NK-92 treated with Interleukin-12 subunit alpha and Interleukin-12 subunit beta, amount 100 ng/mL, for 24 hours (cell line): ENCODE measurements at places on chromosomes 1 and 21.

DNA sequence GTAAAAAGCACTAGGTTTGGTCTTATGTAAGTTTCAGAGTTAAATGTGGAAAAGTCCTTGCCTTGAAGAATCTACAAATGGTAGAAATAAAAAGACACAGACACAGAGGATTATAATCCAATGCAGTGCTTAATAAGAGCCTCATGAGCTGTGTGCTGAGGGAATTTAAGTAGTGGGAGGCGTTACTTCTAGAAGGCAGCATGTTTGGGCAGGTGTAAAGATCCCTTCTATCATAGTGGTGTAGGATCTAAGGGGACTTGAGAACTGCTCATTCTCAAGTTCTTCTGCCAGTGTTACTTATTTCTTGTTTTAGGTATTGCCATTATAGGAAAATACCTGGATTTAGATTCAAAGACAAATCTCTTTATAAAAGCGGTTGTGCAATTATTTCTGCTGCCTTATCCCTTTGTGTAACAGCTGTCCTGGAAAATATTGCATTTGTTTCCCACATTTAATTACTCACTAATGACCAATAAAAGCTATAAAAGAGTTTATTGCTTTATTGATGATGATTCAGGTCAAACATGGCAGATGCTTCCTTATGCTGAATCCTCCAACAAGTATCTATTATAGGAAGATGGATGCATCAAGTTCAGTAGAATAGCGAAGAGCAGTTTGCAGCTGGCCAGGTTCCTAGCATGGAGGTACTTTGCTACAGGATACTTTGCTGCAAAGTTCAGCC lies 132.5 kb upstream of the IVNS1ABP start:
- DNase-seq, result no peak

DNA sequence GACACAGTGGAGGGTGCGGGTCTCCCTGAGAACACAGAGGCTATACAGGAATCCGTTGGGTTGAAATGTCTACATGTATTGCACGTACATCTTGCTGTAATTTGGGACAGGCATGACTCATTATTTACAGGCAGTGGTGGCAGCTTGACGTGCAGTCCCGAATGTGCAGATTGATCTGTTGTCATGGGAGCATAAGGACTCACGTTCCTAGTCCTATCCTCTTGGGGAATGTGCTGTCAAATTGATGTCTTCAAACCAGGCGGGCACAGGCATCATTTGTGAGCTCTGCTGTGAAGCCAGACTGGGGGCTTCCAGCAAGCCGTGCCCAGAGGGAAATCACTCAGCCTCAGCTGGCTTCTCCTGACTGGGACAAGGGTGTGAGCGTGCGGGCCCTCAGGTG lies 40.5 kb downstream of the S100B start:
- DNase-seq, result no peak

DNA sequence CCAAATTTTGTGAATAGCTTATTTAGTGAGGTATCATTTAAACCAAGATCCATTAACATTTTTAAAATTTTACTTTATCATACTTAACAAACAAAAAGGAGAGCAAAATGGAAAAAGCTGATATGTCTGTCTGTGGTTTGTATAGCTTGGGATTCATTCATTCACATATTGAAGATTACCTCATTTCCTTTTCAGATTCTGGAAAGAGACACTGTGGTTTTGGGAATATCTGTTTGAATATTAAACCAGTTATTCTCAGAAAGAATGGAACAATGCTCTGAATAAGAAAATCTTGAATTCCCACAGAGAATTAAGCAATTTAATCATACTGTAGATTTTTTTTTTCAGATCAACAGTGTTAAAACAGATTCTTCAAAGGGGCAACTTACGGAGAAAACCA lies 93.8 kb upstream of the PRDX6 start:
- DNase-seq, result no peak

DNA sequence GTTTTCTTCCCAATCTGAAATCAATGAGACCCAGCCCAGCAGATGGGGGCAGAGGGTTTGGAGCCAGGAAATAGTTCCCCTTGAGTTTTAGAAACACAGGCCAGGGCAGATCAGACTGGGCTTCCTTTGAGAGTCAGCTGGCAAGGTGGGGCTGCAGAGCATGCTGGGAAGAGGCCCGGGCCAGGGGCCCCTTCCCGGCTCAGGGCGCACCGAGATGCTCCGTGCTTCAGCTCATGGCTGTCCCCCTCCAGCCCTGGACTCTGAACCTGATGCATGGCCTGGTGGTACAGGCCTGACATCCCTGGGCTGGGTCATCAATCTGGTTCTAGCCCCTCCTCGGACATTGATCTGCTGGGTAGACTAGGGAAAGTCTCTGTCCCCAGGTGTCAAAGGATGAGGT lies 65.1 kb upstream of the RUNX3 start:
- no peak for DNase-seq

DNA sequence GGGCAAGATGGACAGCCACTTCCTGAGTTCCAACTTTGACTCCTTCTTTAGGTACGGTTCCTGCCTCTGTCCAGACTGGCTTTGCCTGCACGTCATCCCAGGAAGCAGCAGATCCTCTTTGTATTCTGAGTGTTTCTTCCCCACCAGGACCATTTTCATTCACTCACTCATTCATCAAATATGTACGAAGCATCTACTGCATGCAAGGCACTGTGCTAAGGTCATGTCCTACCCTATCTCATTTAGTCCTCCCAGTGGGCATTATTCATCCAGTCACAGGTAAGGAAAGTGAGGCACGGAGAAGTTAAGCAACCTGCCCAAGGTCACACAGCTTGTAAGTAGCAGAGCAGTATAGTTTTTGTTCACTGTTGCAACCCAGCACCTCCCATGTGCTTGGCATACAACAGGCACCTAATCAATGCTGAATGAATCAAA lies 13.9 kb downstream of the CRYBG2 start:
- DNase-seq, result no peak

DNA sequence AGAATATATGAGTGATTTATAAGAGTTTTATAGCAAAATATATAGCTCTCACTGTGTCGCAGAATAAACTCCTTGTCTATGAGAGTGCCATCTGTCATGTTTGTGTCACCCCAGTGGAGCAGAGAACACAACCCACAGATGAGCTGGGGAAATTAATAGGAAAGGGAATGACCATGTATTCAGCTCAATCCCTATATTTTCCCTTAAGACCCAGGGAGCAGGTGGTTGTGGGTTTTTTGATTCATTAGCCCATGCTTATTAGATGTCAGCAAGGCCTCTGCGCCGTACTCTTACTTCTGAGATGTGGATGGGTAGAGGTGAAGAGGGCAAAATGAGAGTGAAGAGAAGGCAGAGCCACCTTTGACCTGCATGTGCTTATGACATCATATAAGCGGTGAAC lies 4.1 kb upstream of the GREM2 start:
- DNase-seq, result no peak

GRCh38 chr1:94801919-94802546 lies 18.1 kb upstream of the SLC44A3 start:
- no peak for DNase-seq

DNA sequence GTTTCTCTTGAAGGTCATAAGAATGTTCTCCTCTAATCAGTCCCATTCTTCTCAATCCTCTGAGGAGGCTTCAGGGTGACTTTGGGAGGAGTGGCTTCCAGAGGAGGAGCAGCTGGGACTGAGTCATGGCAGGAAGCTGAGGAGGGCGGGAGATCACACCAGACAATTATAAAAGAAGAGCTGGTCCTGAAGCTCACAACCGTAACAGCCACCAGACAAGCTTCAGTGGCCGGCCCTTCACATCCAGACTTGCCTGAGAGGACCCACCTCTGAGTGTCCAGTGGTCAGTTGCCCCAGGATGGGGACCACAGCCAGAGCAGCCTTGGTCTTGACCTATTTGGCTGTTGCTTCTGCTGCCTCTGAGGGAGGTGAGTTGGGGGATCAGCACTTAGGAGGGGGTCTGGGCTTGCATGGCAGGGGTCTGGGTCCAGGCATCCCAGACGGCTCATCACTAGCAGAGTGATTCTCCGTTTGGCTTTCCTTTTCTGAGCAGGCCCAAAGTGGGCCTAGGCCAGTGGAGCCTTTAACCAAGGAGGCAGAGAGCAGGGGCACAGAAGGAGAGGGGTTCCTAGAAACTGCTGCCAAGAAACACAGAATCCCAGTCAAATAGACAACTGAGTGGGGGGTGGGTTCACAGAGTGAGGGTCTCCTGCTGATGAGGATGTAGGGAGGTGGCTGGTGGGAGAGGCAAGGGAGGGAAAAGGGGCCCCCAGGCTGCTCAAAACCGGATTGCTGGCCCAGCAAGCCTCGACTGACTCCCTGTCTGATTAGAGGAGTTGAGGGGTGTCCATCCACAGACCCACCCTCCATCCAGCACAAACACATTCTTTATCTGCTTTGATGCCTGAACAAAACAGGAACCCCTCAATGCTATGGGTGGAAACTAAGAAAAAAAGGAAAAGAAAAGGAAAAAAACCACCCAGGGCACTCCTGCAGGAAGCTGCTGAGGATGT lies at the start of gene ECM1:
ECM1 (plus strand) TSS at position 198 of the 953 bp plus-strand sequence; CDS start at position 299, 101 bp downstream.
- no peak for DNase-seq

- no peak for DNase-seq
Observed at GRCh38 chr1:202130816-202131522, 8.3 kb downstream of the GPR37L1 start.
